NCI-H526 (cell line): ENCODE measurements at places on chromosomes 16 and 17.
A peak's percentile ranks its signal among the peaks of the same experiment; 100 is the strongest.

DNA sequence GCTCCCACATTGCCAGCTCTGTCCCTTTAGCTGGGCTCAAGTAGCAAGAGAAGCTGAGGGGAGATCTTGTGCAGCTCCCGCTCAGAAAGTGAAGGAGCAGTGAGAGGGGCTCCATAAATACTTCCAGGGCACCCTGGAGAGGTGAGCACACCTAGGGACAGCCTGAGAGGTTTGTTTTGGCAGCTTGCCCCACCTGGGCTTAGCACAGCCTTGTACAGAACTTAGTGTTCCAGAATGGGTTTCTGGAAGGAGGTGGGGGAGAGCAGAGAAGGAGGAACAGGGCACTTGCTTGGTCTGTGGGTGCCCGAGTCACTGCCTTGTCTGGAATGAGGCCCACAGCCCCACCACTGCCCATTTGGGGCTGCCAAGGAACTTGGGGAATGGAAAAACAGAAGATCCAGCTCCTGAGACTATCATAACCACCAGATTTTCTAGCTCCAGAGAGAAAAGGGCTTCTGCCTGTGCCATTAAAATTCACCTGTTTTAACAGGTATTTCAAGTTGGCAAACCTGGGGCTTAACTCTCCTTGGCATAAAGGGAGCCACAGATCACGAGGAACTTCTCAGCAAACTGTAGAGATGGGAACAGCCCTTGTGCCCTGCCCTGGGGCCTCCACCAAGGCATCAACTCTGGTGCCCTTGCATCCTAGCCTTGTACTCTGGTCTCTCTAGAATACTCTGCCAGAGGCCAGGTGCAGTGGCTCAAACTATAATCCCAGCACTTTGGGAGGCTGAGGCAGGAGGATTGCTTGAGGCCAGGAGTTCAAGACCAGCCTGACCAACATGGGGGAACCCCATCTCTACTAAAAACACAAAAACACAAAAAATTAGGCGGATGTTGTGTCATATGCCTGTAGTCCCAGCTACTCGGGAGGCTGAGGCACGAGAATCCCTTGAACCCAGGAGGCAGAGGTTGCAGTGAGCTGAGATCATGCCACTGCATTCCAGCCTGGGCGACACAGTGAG, 1.9 kb downstream of the PRR15L start:
- no peak for DNase-seq

DNA sequence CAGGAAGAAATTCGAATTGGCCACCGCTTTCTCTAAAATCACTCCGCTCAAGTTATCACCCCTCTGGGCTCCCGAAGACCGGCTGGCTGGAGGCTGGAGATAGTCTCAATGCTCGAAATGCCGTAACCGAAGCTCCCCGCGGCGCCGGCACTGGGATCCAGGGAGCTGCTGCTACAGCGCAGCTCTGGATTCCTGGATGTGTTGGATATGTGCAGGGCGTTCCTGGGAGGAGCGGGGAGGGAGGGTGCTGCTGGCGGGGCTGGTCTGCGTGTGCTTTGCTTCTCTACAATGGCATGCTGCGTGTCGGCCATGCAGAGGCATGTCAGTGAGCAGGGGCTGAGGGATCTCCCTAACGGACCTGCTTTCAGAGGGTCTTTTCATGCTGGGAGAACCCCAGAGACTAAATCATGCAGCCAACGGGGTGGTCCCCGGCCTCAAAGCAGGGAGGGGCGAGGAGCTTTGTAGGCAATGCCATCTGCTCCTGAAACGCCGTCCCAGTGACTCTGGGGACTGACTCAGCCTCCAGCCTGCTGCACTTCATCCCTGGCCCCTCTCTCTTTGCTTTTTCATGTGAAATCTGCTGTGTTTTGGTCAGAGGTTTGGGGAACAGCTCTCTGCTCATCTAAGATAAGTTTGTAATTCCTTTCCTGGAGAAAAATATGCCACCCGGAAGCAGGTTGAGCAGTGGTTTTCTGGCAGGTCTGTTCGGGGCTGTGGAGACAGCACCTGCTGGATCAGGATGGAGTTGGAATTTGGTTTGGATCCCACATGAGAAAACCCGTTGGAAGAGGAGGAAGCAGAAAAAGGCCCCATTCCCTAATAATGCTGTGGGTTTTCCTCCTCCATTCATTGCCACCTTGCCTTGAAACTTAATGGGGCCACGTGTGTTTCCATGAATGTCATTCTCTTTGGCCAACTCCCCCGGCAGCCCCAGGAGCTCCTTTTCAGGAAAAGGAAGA, 311.4 kb downstream of the SEC14L1 start:
- DNase-seq: peak; percentile 58

DNA sequence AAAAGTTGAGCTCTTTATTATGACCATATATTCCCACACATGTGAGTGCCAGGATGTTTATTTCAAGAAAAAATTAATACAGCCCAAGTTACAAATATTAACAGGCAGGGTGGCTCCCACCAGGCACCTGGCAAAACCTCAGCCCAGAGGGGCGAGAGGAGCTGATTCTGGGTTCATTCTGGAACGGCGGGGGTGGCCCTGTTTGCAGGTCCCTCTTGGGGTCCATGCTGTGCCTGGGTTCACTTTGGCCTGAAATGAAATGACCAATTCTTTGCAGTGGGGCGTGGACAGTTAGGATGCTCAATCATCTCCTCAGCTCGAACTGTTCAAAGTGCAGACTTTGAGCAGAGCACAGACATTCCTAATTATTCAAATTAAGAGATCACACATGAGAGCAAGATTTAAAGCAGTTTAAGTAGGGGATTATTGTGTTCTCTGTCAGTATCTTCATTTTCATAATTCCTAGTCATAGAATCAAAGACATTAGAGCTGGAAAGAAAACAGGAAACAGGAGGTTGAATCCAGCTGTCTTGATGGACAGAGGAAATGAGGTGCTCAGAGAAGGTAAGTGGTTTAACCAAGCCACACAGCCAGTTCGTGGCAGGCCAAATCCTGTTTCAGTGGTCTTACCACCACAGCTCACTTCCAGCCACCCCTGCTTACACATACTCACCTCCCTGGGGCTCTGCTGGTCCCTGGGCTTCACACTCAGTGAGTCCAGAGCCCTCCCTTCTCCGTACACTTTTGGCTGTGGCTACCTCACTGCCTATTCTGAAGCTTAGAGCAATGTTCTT, 363.9 kb upstream of the TNRC6C start:
- DNase-seq: peak; percentile 5

GRCh38 chr17:77592106-77592865, 366.2 kb upstream of the TNRC6C start:
- no peak for DNase-seq

DNA sequence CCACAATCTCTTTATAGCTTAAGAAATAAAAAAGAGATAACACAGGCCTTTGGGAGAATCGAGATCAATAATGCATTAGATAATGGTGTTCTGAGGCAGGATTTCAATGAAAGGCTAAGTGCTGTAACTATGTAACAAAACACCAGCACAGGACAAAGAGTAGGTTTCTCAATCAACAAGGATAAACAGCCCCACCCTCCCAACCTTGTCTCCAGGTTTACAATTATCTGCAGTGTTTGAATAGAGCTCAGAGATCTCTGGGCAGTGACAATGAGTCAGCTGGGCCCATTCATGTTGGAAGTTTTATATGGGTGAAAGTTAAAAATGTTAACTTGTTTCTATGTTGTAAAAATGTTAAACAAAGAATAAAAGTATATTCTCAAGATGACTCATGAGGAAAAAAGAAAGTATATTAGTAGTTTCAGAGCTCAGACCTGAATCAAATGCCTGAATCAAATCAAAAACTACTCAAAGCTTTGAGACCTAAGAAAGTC, 17.0 kb upstream of the KRT20 start:
- no peak for DNase-seq

DNA sequence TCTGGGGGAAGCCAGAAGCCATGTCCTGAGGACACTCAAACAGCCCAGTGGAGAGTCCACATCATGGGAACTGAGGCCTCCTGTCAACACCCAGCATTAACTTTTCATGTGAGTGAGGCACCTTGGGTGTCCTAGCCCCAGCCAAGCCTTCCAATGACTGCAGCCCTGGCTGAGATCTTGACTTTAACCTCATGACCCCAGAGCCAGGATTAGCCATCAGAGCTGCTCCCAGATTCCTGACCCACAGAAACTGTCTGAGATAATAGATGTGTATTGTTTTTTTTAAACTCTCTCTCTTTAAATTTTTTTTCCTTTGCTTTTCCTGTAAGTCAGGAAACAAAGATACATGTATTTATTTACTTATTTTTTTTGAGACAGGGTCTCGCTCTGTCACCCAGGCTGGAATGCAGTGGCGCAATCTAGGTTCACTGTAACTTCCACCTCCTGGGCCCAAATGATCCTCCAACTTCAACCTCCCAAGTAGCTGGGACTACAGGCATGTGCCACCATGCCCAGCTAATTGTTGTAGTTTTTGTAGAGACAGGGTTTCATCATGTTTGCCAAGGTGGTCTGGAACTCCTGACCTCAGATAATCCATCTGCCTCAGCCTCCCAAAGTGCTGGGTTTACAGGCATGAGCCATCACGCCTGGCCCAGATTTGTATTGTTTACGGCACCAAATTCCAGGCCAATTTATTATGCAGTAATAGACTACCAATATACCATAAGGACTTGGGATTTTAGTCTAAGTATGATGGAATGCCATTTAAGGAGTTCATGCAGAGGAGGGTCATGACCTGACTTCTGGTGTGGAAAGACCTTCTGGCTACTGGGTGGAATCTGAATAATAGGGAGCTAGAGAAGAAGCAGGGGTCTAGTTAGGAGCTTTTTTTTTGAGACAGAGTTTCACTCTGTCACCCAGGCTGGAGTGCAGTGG, 14.0 kb upstream of the TMEM94 start:
- no peak for DNase-seq

DNA sequence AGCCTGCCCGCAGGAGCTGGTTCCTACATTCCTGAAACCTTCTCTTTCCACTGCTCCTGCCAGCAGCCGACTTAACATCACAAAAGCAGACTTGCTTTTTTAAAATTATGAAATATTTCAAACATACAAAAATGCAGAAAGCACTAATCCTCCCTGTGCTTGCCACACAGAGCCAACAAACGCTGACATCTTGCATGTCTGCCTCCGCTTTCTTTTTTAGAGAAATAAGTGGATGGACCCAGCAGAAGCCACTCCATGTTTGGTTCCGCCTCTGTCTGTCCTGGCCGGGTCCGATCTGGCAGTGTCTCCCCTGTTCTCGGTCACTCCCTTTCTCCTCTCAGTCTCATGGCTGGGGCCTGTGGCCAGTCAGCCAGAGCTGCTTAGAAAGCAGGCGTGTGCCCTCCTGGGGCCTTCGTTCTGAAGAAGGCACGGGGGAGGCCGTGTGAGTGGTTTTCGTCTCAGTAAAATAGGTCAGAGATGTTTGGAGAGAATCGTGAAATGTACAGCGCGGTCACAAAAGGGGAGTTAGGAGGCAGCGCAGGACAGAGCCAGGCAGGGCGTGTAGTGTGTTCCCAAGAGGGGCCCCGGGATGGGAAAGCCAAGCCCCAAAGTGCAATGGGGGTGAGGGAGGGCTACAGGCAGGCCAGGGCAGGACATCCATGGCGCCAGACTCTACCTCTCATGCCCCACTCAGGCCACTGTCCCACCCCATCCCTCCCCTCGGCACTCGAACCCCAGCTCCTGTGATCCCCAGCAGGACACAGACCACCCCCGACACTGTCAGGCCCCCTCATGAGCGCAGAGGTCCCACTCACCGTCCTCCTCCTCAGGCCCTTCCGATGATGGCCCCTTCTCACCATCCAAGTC, 23.2 kb downstream of the MXRA7 start:
- DNase-seq: no peak

GRCh38 chr16:31713945-31714902, 159.4 kb upstream of the ZNF267 start:
- no peak for DNase-seq

GRCh38 chr16:2178321-2179106, 17.9 kb downstream of the CASKIN1 start:
- DNase-seq: peak; percentile 43

- DNase-seq: no peak
Observed at GRCh38 chr17:51088287-51088686, 32.4 kb downstream of the SPAG9 start.

GRCh38 chr17:17347956-17348871, 45.0 kb downstream of the NT5M start:
- no peak for DNase-seq

DNA sequence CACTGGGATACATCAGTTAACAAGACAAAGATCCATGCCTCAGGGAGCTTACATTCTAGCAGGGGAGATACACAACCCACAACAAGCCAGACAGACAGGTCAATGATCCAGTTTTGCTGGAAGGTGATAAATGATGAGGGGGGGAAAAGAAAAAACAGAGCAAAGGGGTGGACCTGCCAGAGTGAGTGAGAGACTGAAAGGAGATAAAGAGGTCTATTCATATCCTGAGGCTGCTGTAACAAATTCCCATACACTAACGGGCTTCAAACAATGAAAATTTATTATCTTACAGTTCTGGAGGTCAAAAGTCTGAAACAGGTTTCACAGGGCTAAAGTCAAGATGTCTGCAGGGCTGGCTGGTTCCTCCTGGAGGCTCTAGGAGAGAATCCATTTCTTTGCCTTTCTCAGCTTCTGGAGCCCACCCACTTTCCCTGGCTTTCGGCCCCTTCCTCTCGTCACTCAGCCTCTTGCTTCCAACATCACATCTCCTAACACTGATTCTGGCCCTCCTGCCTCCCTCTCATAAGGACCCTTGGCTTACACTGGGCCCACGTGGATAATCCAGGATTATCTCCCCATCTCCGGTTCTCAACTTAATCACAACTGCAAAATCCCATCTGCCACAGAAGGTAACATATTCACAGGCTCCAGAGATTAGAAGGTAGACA, 81.5 kb downstream of the GAS7 start:
- DNase-seq: no peak
